ENCODE measurements at places on chromosomes 6 and 20.

- no peaks in the 10 kb centered on the region for H3K27me3 ChIP-seq
- no peaks in the 10 kb centered on the region for H3K4me1 ChIP-seq
- H3K4me3 ChIP-seq = peak overlapping the region; percentile 47
- H3K36me3 ChIP-seq = no peaks in the 10 kb centered on the region
- peak overlapping the region; percentile 80 for H3K27ac ChIP-seq
Measured at GRCh38 chr6:26104457-26105108, 17.4 kb downstream of the HFE start.

DNA sequence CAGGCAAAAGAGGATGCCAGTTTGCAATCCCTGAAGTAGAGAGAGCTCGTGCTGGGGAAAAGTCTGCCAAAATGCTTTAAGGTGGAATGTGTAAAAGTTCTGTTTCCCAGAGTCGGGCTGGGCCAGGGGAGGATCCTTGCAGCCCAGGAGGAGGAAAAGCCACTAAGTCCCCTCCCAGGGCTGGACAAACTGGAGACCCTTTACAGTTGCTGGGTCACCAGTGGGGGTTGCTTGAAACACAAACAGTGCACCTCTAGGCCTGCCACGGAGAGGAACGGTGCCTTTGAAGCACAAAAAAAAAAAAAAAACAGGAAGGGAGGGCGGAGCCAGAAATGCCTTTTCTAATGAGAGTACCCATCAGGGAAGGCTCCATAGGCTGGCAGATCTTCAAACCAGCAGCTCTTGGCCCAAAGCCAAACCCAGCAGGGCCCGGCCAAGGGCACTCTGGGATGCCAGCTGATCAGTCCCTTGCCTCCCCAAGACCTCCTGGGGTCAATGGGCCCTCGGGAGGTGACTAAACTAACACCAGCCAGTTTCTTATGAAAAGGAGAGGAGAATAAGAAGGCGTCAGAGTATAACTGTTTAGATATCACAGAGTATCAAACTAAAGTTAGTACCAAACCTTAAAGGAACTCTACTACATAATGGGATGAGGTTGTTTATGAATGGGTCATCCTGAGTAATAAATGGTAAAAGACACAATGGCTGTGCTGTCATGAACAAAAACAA is 23.7 kb downstream of the HLA-A start:
- H3K27me3 ChIP-seq = no peaks in the 10 kb centered on the region
- H3K4me3 ChIP-seq = peak overlapping the region; percentile 42
- DNase-seq = peak; percentile 84
- no peaks in the 10 kb centered on the region for H3K4me1 ChIP-seq

DNA sequence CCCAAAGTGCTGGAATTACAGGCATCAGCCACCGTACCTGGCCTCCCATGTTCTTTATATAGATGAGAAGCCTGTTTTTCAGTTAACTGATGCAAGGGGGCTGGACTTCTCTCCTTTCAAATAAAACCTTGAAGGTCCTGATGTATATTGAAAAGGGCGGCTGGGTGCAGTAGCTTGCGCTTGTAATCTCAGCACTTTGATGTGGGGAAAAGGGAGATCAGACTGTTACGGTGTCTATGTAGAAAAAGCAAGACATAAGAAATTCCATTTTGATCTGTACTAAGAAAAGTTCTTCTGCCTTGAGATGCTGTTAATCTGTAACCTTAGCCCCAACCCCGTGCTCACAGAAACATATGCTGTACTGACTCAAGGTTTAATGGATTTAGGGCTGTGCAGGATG is 16.1 kb upstream of the SAMHD1 start:
- H3K4me1 ChIP-seq = no peaks in the 10 kb centered on the region
- no peak for DNase-seq
- H3K36me3 ChIP-seq = no peaks in the 10 kb centered on the region
- H3K27ac ChIP-seq = no peak overlapping the region

GRCh38 chr6:54681987-54682386 is 164.6 kb upstream of the FAM83B start:
- H3K4me3 ChIP-seq = no peak overlapping the region
- H3K27ac ChIP-seq = no peak overlapping the region
- no peaks in the 10 kb centered on the region for H3K36me3 ChIP-seq
- H3K4me1 ChIP-seq = no peaks in the 10 kb centered on the region
- DNase-seq = no peak
- no peaks in the 10 kb centered on the region for H3K27me3 ChIP-seq

- H3K4me1 ChIP-seq = no peaks in the 10 kb centered on the region
- H3K27ac ChIP-seq = no peak overlapping the region
- DNase-seq = no peak
- no peaks in the 10 kb centered on the region for H3K36me3 ChIP-seq
- H3K27me3 ChIP-seq = no peaks in the 10 kb centered on the region
- no peak overlapping the region for H3K4me3 ChIP-seq
Measured at GRCh38 chr6:66814156-66814555, 1107.1 kb upstream of the EYS start.

DNA sequence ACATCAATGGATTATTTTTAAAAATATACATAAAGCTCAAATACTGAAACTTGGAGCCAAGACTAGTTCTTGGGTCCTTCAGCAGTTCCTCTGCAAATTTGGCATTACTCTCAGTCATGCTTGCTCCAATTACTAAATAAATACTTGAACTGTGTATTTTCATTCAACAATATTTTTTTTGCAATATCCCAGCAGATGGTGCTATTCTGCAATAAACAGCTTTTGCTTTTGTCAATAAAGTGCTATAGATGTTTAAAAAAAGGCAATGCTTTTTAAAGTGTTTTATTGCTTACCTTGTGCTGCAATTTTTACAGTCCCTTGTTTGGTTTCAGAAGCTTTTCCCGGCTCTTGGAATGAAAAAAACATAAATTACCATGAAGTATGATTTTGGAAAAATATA is 243.4 kb downstream of the TRDN start:
- H3K4me3 ChIP-seq = no peak overlapping the region
- no peaks in the 10 kb centered on the region for H3K27me3 ChIP-seq
- no peak overlapping the region for H3K27ac ChIP-seq
- no peaks in the 10 kb centered on the region for H3K4me1 ChIP-seq

DNA sequence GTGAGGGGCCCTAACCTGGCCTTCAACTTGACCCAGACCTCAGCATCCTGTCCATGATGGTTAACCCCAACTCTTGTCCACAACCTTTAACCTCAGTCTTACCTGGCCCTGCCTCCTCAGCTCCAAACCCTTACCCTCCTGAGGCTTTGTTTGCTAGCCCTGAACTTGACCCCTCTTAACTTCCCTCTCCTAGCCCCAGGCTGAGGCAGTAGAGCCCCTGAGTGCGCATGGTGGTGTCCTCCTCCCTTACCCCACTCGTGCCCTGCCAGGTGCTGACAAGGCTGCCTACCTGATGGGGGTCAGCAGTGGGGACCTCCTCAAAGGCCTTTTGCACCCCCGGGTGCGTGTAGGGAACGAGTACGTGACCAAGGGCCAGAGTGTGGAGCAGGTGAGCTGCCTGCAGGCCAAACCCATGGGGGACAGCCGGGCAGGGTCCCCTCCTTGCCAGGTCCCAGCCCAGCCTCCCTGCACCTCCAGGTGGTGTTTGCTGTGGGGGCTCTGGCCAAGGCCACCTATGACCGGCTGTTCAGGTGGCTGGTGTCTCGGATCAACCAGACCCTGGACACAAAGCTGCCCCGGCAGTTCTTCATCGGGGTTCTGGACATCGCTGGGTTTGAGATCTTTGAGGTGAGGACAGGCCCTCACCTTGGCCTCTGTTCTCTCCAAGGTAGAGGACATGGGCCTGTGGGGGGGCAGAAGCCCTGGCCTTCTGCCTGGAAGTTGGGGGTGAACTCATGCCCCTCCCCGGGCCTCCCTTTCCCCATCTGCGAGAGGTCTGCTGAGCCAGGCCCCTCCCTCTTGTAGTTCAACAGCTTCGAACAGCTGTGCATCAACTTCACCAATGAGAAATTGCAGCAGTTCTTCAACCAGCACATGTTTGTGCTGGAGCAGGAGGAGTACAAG is 31.9 kb downstream of the MYH7B start:
- peaks cover 48% of the 10 kb centered on the region for H3K36me3 ChIP-seq
- H3K27ac ChIP-seq = no peak overlapping the region
- H3K27me3 ChIP-seq = no peaks in the 10 kb centered on the region
- DNase-seq = no peak

GRCh38 chr6:20789162-20789561 is 254.9 kb downstream of the CDKAL1 start:
- DNase-seq = no peak
- no peak overlapping the region for H3K4me3 ChIP-seq
- H3K36me3 ChIP-seq = no peaks in the 10 kb centered on the region
- H3K27me3 ChIP-seq = no peaks in the 10 kb centered on the region
- H3K27ac ChIP-seq = no peak overlapping the region

- no peaks in the 10 kb centered on the region for H3K36me3 ChIP-seq
- DNase-seq = no peak
- no peak overlapping the region for H3K27ac ChIP-seq
- H3K27me3 ChIP-seq = no peaks in the 10 kb centered on the region
Measured at GRCh38 chr20:36312724-36313441, 6.7 kb downstream of the DLGAP4 start.

DNA sequence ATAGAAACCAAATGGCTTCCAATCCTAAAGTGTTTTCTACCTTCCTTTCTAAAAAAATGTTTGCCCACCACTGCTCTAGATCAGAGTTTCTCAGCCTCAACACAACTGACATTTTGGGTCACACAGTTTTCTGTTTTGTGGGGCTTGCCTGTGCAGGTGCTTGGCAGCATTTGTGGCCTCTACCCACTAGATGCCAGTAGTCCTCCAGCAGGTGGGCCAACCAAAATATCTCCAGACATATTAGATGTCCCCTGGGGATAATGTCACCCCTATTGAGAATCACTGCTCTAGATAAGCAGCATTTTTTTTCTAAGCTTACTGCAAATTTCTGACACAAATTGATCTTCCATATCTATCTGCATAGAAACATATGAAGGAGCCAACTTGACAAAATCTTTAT is 26.3 kb upstream of the EPM2A start:
- H3K4me3 ChIP-seq = no peak overlapping the region
- H3K36me3 ChIP-seq = no peaks in the 10 kb centered on the region
- H3K4me1 ChIP-seq = no peaks in the 10 kb centered on the region
- no peak overlapping the region for H3K27ac ChIP-seq
- no peaks in the 10 kb centered on the region for H3K27me3 ChIP-seq
- no peak for DNase-seq
